ENCODE measurements at places on chromosomes 6 and 20. TPM values are rescaled to one million over a fixed set of nuclear protein-coding genes. Genes with fewer than 3 reads are reported as not detected.

The CDKAL1 gene
- 31.9 TPM for total RNA-seq

The SCUBE3 gene
- not detected for total RNA-seq

The PAQR8 gene
- 6.8 TPM for total RNA-seq

The SIRPD gene
- not detected for total RNA-seq

The SAMD3 gene
- not detected for total RNA-seq

The BTBD9 gene
- 25.7 TPM for total RNA-seq

The OOEP gene
- 0.22 TPM for total RNA-seq

The RPS21 gene
- 2,912 TPM for total RNA-seq

The TNXB gene
- total RNA-seq: 12.4 TPM
